ENCODE measurements at places on chromosomes 3 and 15.

DNA sequence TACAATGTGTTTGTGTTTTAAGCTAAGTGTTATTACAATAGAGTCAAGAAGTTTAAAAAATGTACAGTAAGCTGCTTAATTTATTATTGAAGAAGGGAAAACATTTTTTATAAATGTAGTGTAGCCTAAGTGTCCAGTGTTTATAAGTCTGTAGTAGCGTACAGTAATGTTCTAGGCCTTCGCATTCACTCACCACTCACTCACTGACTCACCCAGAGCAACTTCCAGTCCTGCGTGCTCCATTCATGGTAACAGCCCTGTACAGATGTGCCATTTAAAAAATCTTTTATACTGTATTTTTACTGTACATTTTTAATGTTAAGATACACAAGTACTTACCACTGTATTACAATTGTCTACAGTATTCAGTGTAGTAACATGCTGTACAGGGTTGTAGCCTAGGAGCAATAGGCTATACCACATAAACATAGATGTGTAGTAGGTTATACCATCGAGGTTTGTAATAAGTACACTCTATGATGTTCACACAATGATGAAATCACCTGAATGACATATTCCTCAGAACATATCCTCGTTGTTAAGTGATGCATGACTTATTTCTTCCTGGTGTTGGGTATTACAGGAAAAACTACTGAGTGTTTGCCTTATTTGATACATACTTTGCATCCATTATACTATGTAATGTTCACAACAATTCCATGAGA lies 156.6 kb upstream of the NUDT16 start:
- DNase-seq, result no peak

DNA sequence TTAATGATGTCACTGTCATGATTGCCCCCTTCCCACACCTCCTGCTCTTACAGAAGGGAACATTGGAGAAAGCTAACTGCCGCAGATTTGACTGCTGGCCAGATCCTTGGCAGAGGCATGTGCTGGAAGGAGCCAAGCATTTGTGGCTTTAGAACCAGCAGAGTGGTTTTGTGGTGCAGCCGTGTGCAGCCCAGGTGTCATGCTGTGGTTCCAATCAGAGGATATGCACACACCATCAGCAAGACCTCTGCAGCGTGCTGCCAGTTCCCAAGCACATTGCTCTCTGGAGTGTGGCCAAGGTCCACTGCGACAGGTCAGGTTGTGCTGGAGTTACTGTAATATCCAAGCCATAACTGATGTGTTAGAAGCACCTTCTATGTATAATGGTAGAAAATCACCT lies 61.6 kb downstream of the OTOL1 start:
- DNase-seq, result no peak

DNA sequence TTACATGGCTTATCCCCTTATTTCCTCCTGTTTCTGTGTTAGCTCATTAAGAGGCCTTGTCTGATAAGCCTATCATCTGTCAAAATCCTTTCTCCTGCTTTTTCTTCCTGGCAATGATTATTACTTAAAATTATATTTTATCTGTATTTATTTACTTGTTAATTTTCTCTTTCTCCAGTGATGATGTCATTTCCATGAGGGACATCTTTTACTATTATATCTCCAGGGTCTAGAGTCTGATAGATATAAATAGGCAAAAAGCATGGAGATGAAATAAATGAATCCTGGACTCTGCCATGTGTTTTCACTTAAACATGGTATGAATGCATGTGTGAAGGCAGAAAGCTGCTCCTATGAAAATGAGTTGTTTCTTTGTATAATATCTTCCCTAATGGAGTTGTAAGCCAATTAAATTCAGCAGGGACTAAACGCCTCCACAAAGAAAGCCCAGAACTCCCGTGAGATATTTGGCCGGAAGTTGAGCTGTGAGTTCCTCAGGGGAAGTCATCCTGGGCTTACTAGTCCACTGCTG lies 375.2 kb downstream of the TUSC7 start:
- DNase-seq, result no peak

- DNase-seq, result no peak
These were observed 3.9 kb downstream of the RTP3 start for GRCh38 chr3:46501702-46502101.

- no peak for DNase-seq
These were observed 19.9 kb downstream of the KPNA4 start for GRCh38 chr3:160545504-160545871.

- DNase-seq, result no peak
These were observed 1.5 kb downstream of the CRYBG3 start for GRCh38 chr3:97823046-97824004.

GRCh38 chr15:75811626-75812025 lies 31.6 kb upstream of the UBE2Q2 start:
- no peak for DNase-seq

GRCh38 chr15:84981711-84982300 lies at the start of gene PDE8A:
PDE8A (plus strand) TSS chr15:84981856; CDS start chr15:84982163, 307 bp downstream.
- no peak for DNase-seq

DNA sequence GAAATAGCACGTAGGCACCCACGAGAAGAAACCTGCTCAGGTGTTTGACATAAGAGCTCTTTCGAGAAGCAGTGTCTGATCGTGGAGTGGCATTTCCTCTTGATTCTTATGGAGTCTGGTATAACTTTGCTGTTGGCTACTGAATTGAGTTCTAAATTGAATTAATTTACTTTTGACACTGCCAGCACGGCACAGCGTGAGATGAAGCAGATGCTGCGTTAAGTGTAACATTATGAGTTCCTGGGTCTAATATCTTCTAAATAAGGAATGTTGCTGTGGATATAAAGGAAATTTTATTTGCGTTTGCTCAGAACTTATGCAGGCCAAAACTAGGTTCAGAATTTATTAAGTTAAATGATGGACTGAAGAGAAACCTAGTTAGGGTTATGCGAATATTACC lies 919.9 kb downstream of the TUSC7 start:
- no peak for DNase-seq

GRCh38 chr3:171574556-171575240 lies 114.5 kb upstream of the TNIK start:
- DNase-seq, result no peak

GRCh38 chr3:14522129-14522691 lies 17.9 kb downstream of the GRIP2 start:
- no peak for DNase-seq
